Esophagus squamous epithelium (tissue), 5 donors: ENCODE measurements at places on chromosomes 13 and 19.

- DNase-seq = no peak
Measured at GRCh38 chr13:71087006-71087405, 780.0 kb downstream of the DACH1 start.

DNA sequence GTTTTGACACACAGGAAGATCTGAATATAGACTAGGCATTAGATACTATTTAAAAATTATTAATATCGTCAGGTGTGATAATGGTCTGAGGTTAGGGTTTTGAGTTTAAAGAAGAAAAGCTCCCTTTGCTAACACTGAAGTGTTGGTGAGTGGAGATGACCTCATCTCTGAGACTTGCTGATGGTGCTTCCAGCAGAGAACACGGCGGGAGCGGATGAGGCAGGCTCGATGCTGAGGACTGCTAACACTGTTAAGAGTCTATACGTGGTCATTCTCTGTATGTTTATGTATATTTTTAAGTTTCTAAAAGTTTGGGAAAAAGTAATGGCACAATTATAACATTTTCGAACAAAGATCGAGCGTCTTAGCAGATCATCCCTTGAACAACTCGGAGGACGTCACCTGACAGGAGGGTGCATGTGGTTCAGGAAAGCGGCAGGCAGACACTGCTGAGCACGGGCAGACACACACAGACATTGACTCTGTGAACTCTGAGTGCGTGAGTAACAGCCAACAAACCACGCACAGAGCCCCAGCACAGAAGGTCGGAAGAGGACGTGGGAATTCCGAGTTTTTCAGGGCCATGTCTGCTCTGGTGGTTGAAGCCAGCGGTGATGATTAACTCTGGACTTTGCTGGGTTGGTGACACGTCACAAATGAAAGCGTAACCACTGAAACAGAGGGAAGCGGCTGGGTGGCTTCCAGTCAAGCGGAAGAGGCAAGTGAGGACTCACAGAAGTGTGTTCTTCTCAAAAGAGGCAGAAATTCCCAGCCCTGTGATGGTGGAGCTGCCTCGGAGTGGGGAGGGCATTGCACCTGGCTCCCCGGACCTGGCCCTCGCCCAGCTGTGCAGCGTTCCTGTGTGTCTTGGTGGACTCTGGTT is 91.9 kb upstream of the TEX29 start:
- no peak for DNase-seq

DNA sequence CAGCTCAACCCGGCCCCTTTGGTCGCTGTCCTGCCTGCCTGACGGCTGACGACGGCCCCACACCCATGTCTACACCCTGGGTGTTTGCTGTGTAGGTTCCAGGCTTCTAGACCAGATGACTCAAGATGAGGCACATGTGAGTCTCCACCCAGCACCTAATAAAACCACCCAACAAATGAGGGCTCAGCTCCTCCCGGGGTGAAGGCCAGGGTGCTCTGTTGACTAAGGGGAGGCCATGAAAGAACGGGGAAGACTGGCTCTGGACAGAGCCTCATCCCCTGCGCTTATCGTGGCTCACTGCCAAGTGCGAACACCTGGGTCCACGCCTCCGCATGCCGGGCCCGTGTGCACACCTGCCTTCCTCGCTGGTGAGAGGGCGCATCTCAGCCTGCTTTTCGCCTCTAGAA is 39.6 kb downstream of the COL4A2 start:
- DNase-seq = no peak

GRCh38 chr13:46039411-46040182 is 12.9 kb downstream of the ZC3H13 start:
- DNase-seq = no peak

GRCh38 chr13:64057372-64058020 is 2641.8 kb upstream of the PCDH20 start:
- DNase-seq = no peak

DNA sequence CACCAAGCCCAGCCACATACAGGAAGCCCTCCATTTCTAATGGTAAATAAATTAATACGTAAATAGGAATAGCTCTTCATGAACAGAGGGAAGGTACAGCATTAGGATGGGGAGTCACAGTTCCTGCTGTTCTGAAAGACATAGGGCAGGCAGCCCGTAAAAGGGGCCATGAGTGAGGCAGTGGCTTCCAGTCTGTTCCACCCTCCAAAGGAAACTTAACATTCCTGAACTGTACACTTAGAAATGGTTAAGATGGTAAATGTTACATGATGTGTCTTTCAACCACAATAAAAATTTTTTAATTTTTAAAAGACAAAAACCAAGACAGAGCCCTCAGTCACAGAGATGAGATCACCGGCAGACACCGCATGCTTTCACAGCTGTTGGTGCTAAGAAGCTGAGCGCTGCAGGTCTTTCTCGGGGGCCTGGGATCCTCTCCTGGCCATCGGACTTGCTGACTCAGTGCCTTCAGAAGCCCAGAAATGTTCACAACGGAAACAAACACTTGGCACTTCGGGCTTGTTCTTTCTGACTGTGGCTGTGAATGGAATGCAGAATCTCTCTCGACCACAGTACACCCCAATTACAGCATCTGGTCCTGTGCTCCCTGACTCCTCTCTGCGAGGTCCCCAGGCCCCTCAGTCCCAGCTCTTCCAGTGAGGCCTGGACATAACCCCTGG is 36.4 kb downstream of the EPS15L1 start:
- no peak for DNase-seq

GRCh38 chr19:31312677-31313244 is 36.5 kb downstream of the TSHZ3 start:
- DNase-seq = no peak

DNA sequence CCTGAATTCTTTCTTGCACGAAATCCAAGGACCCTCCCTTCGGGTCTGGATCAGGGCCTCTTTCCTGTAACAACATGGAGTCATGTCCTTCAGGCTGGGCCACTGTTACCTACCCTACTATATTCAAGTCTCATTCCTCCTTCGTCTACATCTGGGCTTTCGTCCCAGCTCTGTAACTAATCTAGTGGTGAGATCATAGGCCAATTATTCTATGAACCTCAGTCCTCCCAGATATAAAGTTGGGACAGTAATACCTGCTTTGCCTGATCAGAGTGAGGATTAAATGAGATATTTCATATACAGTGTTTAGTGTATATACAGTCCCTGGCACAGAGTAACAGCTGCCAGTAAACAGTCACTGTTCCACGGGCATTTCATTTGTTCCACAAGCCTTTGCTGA is 48.3 kb upstream of the ATP12A start:
- no peak for DNase-seq

GRCh38 chr13:27833206-27833605 is 40.9 kb downstream of the GSX1 start:
- DNase-seq = no peak

GRCh38 chr13:76267216-76267615 is 619.0 kb downstream of the KCTD12 start:
- DNase-seq = no peak

DNA sequence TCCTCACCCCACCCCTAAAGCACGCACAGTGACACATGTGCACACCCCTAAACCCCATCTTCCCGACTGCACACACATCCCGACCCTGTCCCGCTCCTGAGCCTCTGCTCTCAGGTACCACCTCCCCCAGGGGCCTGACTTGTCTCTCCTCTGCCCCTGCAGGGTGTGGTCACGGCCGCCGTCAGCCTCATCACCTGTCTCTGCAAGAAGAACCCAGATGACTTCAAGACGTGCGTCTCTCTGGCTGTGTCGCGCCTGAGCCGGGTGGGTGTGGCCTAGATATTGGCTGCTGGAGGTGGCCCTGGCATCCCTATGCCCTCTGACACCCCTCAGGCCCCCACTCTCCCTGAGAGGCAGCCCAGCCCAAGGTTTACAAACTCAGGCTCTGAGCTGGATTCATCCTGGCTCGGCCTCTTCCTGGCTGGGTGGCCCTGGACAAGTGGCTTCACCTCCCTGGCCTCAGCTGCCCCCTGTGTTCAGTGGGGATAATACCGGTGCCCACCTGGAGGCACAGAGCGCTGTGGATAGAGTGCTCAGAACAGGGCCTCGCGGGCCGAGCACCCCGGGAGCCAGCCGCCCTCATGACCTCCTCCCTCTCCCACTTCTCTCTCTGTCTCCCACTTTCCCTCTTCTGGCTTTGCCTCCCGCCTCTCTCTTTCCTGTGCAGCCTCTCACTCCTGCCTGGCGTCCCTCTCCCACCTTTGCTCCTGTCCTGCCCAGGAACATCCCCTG is 20.1 kb downstream of the FUZ start:
- DNase-seq = no peak

- no peak for DNase-seq
Measured at GRCh38 chr13:47250146-47250545, 353.3 kb upstream of the HTR2A start.

DNA sequence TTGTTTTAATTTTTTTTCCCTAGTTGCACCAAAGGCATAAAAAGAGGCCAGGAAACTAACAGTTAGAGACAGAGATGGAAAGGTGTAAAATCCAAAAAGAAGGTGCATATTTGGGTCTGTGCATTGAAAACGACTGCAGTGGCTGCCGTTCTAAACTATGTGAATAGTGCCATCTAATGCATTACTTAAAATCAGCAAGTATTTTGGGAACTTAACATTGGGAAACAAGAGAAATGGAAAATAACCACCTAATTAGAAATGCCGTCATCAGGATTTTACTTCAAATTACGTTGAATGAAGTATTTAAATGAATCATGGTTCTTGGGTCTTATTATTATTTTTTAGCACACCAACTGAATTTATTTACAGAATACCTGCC is 189.5 kb upstream of the MIR17HG start:
- DNase-seq = no peak

DNA sequence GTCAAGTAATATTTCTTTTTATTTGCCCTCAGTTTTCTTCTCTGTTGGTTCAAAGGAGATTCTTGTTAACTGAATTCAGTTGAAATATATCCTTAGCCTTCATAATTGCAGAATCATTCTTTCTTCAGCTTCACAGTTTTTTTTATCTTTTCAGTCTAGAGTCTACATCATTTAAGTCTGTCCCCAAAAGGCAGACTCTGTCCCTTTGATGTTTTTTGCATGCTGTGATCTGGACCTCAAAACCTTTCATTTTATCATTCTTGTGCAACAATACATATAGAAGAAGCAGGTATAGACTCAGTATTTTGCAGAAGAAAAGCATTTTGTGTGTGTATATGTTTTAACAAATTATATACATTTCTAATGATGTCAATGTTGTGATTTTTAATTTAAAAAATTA is 734.8 kb upstream of the GPC6 start:
- no peak for DNase-seq

GRCh38 chr19:3369337-3370213 is 3.2 kb downstream of the NFIC start:
- no peak for DNase-seq

GRCh38 chr19:3234800-3235199 is 10.3 kb downstream of the CELF5 start:
- no peak for DNase-seq

DNA sequence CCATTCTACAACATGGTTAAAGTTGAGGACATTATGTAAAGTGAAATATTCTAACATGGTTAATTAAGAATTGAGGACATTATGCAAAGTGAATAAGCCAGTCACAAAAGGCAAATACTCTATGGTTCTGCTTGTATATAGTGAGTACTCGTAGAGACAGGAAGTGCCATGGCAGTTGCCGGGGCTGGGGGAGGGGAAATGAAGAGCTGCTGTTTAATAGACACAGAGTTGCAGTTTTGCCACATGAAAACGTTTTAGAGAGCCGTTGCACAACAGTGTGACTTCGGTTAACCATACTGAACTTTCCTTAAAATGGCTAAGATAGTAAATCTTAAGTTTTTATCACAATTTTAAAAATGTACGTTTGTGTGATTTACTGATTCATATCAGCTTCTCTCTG is 176.9 kb downstream of the SHISA2 start:
- no peak for DNase-seq

GRCh38 chr13:41756198-41756880 is 204.6 kb downstream of the VWA8 start:
- DNase-seq = no peak

GRCh38 chr19:20254121-20254520 is 87.1 kb downstream of the ZNF486 start:
- no peak for DNase-seq

GRCh38 chr13:73290844-73291243 is 232.0 kb downstream of the KLF5 start:
- no peak for DNase-seq

DNA sequence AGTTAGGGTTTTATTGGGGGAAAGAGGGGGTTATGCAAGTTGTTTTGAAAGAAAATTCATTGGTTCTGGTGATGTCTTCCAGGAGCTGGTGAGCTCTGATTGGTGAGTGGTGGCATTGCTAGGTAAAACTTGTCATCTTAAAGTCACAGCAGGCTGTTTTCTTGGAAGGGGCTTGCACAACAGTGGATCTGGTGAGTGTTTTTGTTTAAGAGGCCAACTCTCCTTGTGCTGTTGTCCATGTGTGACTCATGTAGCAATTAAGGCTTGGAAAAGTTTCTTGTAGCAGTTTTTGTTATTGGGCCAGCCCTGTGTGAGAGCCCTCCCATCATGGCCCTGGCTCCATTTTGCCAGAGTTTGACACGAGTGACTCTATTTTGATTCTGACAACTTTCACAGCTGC is 109.4 kb downstream of the RFC3 start:
- no peak for DNase-seq

- no peak for DNase-seq
Measured at GRCh38 chr19:12796146-12797071, 5.1 kb downstream of the JUNB start.

DNA sequence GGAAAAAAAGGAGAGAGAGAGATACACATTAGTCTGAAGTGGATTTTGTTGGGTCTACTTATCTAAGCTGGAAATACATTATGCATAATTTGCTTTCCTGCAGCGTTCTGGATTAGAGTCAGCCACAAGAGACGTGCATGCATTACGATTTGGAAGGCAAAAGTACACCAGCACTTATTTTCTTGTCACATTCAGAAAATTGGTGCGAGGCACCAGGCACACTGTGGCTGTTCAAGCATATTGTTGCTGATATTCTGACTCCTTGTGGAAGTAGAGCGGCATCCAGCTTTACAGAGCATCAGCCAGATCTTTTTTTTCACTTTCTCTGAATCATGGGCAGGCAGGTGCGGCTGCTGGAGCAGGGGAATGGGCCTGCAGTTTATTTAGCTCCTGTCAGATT is 905.6 kb upstream of the SPRY2 start:
- no peak for DNase-seq

DNA sequence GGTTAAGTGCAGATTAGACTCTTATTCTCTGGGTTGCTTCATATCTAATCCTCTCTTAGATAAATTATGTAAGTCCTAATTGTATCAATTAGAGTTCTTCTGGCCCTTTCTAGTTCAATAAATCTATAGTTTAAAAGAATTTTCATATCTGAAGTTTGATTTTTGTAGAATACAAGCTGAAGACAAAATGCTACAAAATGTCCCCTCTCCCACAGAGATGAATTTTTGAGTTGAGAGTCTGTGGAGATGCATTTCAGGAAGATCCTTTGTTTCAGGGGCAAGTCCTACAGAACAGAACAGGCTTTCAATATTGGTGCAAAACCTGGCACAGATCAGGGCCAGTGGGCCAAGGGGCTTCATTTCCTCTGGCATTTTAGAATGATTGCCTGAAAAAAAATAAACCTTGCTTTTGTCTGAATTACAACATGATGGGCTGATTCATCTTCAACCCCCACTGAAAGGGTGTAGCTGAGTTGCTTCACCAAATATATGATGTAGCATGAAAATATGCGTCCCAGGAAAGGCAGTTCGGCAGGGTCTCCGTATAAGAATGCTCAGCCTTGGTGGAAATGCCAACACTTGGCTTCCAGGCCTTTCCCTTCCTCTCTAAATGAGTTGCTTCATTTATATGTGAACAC is 6.4 kb upstream of the IPO5 start:
- no peak for DNase-seq
